Cortex of kidney (tissue), 1 donor: ENCODE measurements at places on chromosomes 1 and 21.

DNA sequence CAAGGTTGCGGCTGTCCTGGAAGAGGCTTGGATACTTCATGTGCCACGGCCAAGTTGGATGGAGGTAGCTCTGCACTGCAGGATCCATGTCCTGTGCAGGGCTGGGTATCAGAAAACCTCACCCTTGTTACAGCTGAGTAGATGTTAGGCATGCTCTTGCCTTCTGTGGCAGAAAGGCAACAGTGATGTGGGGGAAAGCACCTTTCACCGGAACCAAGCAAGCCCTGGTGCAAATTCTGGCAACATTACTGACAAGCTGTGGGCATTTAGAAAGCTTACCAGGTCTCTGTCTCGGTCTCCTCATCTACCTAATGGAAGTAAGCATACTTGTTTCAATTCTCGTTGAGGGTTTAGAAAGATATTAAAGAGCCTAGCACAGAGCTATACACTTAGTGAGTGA is 14.5 kb upstream of the CDCA8 start:
- no peak for DNase-seq

DNA sequence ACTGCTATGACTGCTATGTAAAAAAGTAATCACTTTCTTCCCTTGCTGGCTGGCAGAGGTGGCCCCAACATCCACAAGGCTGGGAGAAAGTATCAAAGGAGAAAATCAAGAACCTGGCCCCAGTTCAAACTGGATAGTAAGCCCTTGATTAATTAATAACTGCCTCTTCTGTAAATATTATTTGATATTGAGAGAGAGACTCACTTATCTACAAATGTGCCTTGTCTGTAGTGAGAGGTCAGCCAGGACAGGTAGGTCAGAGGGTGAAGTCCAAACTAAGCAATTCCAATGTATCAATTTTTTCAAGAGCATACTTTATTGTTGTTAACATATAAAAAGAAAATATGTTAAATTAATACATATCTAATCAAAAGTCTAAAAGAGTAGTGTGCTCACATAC is 23.8 kb upstream of the TARBP1 start:
- no peak for DNase-seq

DNA sequence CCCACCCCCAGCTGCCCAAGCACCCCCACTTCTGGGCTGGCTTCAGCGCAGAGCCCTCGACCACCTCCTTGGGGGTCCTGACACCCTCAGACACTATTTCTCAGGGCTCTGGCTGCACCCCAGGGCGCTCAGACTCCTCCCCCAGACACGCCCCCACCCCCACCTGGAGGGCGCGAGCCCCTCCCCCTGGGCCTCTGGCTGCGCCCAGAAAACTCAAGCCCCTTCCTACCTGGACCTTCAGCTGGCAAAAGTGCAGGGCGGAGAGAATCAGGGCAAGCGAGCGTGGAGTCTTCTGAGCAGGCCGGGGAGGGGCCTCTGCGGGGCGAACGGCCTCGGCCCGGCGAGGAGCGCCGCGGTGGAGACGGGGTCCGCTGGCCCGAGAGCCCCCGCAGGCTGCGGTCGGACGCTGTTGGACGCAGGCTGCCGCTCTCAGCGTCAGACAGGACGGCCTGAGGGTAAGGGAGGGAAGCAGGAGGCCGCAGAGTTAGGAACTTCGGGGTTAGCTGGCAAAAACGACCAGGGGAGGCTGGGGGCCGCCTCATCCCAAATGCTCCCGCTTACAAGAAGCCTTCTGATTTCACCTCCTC is 17.4 kb upstream of the NBPF1 start:
- DNase-seq: no peak

DNA sequence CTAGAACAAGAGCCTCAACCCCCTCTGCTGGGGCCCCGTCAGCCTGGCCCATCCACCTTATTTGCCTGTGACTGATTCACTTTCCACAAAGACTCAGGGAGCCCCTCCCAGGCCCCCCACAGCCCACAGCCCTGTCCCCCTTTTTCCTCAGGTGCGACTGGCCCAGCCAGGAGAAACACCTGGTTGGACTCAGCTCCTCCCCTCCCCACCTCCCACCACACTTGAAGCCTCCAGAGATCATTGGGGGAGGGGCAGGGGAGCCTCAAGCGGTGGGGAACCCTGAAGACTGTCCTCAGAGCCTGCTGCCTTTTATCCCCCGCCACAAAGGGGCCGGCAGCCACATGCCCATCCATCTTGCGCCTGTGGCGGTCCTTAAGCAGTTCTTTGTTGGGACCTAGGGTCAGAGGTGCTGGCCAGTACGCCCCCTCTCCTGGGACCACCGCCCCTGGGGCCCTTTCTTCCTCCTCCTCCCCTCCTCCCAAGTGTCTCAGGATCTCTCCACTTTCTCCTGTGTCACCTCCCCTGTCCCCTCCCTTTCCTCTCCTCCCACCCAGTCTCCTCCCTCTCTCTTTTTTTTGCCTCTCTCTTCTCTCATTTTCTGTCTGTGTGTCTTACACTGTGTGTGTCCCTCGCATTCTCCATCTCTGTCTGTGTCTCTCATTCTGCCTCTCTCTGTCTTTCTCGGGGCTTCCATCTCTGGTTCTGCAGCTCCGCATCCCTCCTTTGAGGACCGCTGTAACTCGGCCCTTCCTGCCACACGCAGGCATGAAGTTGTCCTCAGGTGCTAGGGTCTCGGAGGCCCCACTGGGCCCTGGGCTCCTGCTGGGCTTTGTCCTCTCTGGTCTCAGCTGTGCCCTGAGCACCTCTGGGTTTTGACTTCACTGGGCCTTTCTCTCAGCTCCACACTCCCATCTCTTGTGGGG is 12.2 kb downstream of the CRABP2 start:
- DNase-seq: no peak

DNA sequence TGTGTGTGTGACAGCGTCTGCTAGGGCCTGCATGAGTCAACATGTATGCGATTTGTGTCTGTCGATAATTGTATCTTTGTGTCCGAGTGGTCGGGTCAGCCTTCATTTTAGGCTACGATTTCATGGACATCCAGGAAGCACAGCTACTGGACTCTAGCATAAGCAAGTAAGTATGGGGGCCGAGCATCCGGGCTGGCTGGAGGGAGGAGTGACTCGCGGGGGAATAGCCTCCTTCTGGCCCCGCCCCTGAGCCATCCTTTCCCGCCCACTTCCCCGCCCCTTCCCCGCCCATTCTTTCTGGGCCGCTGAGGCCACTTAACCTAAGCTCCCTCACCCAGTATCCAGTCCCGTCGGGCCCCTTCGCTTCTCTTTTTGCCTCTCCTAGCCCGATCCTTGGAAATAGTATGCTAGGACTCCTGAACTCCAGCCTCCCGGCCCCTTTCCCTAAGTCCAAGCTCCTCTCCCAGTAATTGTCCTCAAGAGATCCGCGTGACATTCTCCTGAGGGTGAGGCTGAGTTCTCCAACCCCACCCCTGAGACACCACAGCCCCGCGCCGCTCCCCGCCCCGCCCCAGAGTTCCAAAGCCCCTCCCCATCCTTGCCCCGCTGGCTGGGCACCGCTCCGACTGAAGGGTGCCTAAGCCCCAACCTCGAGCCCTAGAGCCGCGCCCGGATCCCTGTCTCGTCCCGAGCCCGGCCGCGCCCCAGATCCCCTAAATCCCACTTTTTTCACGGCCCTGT is 1.2 kb downstream of the MAP3K6 start:
- DNase-seq: no peak

- DNase-seq: no peak
These were observed 37.8 kb upstream of the COP1 start for GRCh38 chr1:176244851-176245250.

DNA sequence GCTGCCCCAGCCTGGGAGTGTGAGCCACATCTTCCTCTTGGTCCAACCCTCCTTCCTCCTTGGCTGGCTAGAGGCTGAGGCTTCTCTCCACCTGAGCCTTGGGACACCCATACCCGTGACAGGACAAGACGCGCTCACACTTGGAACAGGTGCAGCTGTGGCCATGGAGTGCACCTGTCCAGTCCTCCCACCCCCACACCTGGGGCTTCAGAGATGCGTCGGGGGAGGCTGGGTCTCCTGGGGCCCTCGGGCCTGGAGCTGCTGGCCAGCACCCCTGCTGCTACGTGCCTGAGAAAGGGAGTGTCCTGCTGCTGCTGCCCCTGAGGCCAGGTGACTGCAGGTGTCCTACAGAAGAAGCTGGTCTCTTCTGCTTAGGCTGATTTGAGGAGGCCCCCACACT is 37.0 kb upstream of the TMEM52 start:
- DNase-seq: no peak

GRCh38 chr21:42593007-42593814 is 60.2 kb upstream of the PDE9A start:
- no peak for DNase-seq
